ENCODE measurements at places on chromosomes 7 and 10.

DNA sequence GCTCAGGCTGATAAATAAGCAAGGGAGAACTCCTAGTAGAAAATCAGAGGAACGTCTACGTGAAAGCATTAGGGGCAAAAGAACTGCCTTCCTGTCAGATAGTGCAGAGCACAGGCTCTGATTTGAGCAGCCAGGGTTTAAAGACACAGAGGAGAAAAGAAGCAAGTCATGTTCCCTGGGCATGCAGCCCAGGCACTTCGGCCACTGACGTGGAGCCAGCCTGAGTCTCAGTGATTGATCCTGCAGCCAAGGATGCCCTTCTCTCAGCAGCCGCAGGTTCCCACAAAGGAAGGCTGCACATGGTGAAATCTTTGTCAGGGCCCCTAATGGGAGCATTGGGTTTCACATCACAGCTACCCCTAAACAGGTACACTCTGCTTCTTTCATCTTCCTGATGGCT, 161.7 kb upstream of the HPS1 start:
- DNase-seq: no peak

DNA sequence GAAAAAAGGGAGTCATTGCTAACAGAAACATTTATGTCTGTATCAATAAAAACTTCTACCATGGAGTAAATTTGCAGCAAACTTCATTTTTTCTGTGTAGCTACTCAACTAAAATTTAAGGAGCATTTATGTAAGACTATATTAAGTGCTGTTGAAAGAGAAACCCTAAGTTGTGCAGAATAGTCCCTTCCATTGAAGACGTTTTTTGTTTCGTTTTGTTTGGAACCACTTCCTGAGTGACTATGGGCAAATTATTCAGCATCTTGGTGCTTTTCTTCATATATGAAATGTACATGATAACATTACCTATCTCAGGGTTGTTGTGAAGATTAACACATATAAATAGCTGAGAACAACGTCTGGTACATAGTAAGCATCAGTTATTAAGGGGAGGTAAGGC, 24.3 kb downstream of the SEM1 start:
- no peak for DNase-seq

- DNase-seq: no peak
Observed at GRCh38 chr10:81680359-81680758, 194.6 kb upstream of the NRG3 start.

GRCh38 chr7:47819607-47819920, 128.7 kb downstream of the PKD1L1 start:
- DNase-seq: no peak

DNA sequence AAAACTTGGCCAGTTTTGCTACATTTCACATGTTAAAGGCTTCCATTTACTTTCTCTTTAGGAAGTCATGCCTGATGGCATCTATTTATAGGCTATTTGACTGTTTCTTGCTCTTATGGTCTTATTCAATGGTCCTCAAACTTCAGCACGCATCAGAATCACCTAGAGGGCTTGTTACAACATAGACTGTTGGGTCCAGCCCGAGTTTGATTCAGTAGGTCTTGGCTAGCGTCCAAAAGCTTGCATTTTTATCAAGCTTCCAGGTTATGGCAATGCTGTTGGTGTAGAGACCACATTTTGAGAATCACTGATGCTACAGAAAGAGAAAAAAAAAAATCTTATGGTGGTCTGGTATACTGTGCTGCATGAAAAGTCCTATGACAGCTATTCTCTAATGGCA, 51.9 kb downstream of the MTPN start:
- no peak for DNase-seq

GRCh38 chr7:149787428-149788299, 14.3 kb upstream of the ZNF467 start:
- no peak for DNase-seq

GRCh38 chr7:133052826-133053225, 29.1 kb downstream of the CHCHD3 start:
- DNase-seq: no peak

DNA sequence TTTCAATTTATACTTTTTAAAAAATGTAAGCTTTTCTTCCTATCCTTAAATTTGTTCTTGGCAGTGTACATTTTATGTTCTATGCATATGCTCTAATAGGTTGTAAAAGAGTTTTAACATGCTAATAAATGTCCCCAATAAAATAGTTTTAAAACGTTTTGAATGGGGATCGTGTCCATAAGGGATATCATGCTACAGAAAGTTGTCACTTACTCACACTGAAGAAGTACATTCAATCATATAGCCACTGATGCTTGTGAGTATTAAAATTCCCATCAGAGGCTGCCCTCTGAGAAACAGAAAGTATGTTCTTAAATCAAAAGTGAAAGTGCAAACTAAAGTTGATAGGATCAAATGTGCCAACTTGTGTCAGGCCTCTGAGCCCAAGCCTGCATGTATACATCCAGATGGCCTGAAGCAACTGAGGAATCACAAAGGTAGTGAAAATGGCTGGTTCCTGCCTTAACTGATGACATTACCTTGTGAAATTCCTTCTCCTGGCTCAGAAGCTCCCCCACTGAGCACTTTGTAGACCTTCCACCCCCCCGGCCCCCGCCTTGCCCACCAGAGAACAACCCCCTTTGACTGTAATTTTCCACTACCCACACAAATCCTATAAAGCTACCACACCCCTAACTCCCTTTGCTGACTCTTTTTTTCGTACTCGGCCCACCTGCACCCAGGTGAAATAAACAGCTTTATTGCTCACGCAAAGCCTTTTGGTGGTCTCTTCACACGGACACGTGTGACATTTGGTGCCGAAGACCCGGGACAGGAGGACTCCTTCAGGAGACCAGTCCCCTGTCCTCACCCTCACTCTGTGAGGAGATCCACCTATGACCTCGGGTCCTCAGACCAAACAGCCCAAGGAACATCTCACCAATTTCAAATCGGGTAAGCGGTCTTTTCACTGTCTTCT, 877 bp upstream of the NOD1 start:
- no peak for DNase-seq

DNA sequence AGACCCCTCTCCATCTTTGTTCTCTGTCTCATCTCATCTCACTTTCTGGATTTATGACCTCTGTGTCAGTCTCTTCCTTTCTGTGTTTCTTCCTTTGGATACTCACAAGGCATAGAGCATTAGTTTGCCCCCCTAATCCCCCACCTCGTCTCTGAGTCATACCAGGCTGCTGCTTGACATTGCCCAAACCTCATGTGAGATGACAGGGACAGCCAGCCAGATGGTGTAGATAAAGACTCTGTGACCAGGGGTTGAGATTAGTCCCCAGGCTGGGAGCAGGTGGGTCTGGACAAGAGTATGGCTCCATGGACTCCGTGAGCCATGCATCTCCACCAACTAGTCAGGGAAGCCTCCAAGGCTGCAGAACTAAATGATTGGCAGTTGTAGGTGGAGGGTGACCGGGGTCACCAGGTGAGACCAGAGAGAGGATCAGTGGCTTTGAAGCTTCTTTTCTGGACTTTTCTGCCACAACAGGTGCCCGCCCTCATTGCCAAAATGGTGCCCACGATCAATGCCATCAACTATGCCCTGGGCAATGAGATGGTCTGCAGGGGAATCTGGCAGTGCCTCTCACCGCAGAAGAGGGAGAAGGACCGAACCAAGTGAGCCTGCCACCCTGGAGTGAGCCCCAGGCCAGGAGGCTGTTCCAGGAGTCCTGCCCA, 13.3 kb downstream of the RGR start:
- no peak for DNase-seq

DNA sequence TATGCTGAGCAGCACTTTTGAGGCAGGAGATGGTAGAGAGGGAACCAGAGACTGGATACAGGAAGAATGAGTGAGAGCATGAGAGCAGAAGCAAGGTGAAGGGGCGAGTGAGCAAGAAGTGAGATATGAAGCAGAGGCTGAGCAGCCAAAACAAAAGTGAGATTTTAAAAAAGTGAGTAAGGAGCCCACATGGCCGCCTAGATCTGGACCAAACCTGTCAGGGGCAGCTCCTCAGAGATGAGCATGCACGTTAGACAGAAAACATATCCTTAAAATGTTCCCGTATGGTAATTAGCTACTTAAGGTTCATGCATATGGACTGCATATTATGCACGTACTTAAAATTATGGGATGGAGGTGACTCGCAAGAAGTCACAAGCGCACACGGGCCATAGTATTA, 22.5 kb downstream of the TMEM176A start:
- no peak for DNase-seq

- no peak for DNase-seq
Observed at GRCh38 chr7:111558991-111559390, 3.3 kb downstream of the IMMP2L start.

- no peak for DNase-seq
Observed at GRCh38 chr7:128842674-128843641, 12.8 kb downstream of the FLNC start.

DNA sequence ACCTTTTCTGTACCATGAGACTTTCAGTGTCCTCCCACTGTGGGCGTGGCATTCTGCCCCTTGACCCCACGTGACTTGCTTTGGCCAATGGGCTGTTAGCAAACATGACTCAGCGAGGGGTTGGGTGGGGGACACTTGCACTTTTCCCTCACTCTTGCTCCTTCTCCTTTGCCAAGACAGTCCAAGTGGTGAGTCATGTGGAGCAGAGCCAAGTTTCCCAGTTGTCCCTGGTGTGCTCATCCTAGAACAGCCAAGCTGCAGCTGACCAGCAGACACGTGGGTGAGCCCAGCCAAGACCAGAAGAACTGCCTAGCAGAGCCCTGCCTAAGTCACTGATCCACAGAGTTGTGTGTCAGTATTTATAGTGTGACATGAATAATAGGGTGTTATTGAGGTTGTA, 82.8 kb upstream of the CPXM2 start:
- no peak for DNase-seq

GRCh38 chr10:120394446-120394845, 62.6 kb upstream of the PLPP4 start:
- DNase-seq: no peak

DNA sequence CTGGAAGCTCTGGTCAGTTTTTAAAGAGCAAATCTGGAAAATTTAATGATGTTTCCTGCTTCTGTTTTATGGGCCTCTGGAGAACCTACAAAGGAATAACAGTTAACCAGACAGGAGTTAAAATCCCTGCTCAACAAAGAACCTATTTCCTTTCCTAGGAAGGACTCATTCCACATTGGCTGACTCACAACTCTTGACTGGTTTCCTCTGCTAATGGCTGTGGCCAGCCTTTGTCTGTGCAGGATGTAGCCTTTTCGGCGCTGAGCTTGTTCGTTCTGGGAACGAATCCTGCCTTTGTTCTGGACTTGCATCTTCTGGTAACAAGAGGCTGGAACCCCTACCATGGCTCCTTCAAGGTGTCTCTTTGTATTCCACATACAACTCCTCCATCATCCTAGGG, 112.8 kb upstream of the PDCD4 start:
- no peak for DNase-seq

DNA sequence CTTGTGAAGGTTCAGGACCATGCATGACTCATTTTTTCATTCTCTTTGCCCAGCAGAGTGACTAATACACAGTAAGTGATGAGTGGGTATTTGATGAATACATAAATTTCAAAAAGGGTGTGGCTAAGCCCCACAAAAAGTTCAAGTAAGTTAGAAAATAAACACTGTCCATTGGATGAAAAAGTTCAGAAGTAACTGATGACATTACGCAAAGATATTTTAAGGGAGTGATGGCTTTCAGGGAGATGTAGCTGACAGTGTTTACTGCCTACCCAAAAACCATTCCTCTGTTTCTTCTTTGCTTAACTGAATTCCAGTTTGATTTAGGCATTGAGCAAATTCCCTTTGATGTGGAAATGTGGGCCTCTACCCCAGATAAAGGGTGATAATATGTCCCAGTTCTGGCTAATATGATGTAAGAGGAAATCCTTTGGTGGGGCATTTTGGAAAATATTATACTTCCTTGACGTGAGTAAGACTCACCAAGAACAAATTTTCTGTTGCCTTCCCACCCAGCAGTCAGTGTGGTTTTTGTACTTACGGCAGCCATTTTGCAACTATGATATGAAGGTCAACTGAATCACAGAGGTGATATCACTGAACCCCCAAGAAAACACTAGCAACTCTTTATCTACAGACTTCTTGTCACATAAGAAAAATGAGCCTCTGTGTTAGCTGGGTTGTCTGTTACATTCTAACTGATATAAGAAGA, 29.0 kb upstream of the EBLN1 start:
- peak; percentile 10 for DNase-seq

DNA sequence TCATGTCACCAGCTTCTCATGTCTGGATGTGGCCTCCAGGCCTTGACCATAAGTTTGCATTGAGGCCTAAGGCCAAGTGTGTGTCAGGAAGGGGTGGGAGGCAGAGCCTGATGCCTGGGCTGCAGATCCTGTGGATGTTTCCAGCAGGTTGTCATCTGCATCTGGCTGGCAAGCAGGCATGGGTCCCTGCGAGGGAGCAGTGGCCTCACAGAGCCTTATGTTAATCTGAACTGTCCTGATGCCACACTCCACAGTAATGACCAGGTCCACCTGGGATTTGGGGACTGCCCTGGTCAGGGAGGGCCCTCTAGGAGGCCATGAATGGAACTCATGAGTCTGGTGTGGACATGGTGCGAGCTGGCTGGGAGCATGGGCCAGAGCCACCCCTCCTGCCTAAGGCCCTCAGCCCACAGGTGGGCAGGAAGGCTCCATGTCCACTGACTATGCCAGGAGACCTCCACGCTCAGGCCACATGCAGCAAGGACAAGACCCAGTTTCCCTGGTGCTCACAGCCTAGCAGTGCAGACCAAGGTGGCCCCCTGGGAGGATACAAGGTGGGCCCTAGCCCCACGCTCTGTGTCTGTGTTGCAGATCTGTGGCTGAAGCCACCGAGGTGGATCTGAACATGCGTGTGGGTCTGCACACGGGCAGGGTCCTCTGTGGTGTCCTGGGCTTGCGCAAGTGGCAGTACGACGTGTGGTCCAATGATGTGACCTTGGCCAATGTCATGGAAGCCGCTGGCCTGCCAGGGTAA, 83.1 kb downstream of the ADCY1 start:
- DNase-seq: no peak

DNA sequence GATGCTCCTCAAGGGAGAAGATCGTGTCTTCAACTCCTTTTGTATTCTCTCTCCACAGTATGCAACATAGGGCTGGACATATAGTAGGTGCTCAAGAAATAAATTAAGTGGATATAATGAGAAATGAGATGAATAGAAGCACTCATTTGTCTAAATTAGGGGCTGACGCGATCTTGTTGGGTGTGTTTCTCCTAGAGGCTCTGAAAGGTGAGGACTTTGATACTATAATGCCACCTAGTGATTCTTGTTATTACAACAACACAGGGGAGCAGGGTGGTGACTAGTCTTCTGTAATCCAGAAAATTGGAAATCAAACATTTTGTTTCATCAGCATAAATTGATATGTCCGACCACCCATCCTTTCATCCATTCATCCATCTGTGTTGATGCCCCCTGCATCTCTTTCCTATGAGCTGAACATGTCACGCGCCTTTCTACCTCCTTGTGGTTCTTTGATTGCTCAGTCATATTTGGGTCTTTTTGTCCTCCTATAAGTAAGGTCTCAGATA, 3.5 kb upstream of the CFAP58 start:
- DNase-seq: no peak

All from activated CD4-positive, alpha-beta T cell treated with anti-CD3 and anti-CD28 coated beads, Interleukin-2, amount 50 U/mL, for 1 hour (primary cell).